ENCODE measurements at places on chromosomes 2 and 18. TPM values are rescaled to one million over a fixed set of nuclear protein-coding genes. Genes with fewer than 3 reads are reported as not detected.

GRCh38 chr2:180892091-180892490 is 88.3 kb upstream of the UBE2E3 start:
- no peak for DNase-seq

- DNase-seq = no peak
Measured at GRCh38 chr2:42091671-42092070, 43.9 kb downstream of the PKDCC start.

DNA sequence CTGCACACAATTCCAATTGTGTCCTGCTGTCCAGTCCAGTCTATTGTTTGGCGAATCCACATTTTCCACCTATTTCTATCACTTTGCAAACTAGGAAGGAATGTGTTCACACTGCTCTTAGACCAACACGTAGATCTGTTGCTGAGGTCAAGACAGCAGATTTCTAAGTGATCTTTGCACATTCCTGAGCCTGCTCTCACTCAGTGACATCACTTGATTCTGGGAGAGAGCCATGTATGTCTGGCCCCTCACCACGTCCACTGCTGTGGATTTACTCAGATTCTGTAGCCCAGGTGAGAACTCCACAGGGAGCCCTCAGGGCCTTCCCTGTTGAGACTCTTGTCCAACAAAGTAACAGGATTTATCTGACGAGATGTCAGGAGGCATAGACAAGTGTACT is 317.2 kb downstream of the TSN start:
- no peak for DNase-seq

GRCh38 chr2:231132129-231132528 is 7.3 kb upstream of the HTR2B start:
- DNase-seq = no peak

- DNase-seq = no peak
Measured at GRCh38 chr2:72834596-72834995, 8.8 kb upstream of the EXOC6B start.

Gene MARCO
- total RNA-seq = not detected

- DNase-seq = no peak
Measured at GRCh38 chr2:223433461-223433860, 168.7 kb downstream of the SCG2 start.

Gene CYP26B1
- not detected for total RNA-seq

DNA sequence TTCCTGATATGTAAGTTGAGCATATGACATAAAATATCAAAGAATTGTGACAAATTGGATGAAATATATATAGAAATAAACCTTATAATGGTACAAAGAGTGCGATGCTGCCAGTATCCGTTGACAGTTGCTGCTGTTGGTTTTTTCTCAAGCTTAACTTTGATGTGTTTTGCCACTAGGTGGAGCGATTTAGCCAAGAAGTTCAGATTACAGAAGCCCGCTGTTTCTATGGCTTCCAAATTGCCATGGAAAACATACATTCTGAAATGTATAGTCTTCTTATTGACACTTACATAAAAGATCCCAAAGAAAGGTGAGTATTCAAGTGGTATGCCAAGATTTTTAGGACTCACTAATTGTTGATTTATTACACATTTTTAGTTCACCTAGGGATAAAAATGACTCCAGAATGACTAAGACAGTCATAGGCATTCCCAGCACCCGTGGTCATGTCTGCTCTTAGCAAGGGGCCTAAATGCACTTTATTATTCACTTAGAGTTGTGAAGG is 2.1 kb downstream of the RRM2 start:
- DNase-seq = peak; percentile 83

Gene CPO
- not detected for total RNA-seq

DNA sequence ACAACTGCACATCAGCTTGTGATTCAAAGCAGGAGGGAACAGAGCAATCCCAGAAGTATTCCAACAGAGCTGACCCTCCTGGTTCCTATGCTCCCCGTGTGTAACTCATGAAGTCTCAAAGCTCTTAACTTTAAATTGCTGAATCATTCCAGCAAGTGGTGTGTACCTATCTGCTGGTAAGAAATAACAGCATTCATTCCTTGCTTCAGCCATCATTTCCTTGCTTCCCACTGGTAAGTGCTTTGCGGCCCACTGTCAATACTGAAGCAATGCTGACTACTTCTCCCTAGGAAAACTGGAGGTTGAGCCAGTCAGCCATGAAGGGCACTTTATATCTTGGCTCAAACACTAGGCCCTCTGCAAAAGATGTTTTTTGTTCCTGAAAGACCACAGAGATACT is 222.4 kb downstream of the EXOC6B start:
- no peak for DNase-seq

Gene GALM
- total RNA-seq = 9.0 TPM

- no peak for DNase-seq
Measured at GRCh38 chr2:196830701-196831100, 21.5 kb upstream of the C2orf66 start.

DNA sequence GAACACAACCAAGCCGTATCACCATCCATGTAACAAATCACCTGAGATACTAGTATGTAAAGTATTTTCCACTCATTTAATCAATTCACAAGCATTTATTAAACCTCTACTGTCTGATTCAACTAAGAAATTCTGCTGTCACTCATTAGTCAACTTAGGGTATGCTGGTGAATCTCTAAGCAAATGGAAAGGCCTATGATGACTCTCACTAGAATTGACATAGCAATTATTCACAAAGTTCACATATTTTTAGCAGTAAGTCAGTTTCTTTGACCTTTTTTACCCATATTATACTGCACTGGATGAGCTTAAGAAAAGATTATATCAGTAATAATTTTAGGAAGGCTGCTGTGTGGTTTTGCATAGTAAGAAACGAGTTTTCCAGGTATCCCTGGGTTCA is 130.1 kb downstream of the SLC8A1 start:
- DNase-seq = no peak

DNA sequence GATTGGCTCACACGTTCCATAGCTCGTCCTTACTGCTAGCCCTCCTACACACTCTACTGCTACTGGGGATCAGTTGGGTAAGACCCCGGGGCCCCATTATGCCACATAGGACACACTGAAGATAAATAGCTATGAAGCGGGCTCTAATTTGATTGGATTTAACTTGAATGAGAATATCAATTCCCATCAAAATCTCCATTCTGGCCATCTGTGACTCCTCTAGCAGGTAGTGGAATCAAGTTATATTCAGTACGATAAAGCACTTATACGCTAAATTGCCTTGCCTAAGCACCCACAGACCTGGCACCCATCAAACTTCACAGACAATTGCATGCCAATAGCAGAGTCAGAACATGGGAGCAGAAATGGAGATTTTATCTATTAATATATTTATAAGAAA is 39.8 kb downstream of the CCDC68 start:
- DNase-seq = no peak

DNA sequence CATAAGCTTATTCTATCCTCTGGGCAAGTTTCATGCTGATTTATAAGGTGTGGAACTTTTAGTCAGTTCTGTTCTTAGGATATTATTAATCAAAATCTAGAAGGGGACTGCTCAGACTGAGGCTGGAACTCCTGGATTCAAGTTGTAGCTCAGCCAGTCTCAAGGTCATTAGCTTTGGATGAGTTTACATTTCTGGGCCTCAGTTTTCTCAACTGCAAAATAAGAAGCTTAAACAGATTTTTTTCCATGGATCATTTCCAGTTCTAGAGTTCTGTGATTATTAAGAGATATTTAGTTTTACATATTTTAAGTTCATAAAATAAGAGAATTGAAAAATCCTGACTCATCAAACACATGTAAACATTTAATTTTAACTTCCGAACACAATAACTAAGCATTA is 442.5 kb upstream of the PKDCC start:
- no peak for DNase-seq

Gene RIT2
- not detected for total RNA-seq

- no peak for DNase-seq
Measured at GRCh38 chr2:135152361-135152760, 100.3 kb downstream of the RAB3GAP1 start.

- no peak for DNase-seq
Measured at GRCh38 chr2:60339286-60339685, 214.2 kb downstream of the BCL11A start.

DNA sequence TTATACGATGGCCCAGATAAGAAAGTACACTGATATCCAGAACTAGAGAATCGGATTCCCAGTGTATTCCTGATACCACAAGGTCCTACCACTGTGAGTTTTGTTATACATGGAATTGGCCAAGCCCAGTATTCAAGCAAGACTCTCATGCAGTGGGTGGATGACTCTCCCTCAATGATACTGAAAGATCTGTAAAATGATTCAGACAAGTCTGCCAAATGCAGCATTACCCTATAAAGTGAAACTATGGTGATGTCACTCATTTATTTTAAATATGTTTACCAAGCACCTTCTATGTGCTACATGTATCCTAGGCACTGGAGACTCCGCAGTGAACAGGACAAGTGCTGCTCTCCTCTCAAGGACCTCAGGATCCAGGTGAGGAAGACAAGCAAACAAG is 22.6 kb downstream of the MYO5B start:
- no peak for DNase-seq

- DNase-seq = no peak
Measured at GRCh38 chr2:48320742-48321141, 209.2 kb upstream of the STON1 start.

DNA sequence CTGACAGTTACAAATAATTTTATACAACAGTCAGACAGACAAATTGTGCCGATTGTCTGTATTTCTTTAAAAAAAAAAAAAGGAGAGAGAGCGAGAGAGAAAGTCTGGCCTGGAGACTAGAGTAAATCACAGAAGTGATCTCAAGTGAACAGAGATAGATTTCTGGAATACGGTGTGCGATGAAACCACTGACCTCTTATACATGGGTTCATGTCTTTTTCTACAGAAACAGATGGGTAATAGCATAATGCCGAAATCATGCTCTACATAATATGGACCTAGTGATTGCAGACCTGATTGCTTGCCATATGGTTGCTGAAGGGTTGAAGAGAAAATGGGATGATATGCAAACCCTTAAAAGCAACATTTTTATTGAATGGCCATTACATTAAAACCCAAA is 403.3 kb upstream of the FANCL start:
- DNase-seq = no peak
